Fibroblast of villous mesenchyme (primary cell): ENCODE measurements at places on chromosomes 5 and 9. TPM values are rescaled to one million over a fixed set of nuclear protein-coding genes. Genes with fewer than 3 reads are reported as not detected.
A peak's percentile ranks its signal among the peaks of the same experiment; 100 is the strongest.

Gene GFI1B
- total RNA-seq: under 0.01 and 0.32 TPM in 2 replicates

DNA sequence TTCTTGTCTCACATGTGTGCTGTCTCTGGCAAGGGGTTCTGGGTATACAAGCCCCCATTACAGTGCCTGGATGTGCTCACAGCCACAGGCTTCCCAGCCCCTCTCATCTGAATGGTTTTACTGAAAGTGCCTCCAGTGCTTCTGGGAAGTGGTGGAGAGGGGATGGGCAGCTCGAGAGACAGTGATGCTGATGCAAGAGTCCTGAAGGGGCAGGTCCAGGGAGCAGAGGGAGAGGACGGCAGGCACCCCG is 93.5 kb downstream of the PHF2 start:
- no peak for DNase-seq

DNA sequence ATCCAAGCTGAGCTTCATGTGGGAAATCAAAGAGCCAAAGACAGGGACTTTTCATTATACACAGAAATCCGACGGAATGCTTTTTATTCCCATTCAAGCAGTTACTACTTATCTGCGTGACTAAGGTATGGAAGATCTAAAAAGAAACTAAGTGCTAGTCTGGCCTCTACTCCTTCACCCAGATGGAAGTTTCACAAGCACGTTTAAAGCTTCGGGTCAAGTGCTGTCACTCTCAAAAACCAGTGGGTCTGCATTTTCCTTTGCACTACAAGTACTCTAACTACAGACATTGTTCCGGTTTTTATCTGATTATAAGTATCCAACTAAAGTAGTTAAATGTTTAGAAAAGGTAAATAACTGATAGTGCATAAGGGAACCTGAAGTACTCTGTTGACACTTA is 13.7 kb upstream of the MTAP start:
- peak; percentile 42 for DNase-seq

DNA sequence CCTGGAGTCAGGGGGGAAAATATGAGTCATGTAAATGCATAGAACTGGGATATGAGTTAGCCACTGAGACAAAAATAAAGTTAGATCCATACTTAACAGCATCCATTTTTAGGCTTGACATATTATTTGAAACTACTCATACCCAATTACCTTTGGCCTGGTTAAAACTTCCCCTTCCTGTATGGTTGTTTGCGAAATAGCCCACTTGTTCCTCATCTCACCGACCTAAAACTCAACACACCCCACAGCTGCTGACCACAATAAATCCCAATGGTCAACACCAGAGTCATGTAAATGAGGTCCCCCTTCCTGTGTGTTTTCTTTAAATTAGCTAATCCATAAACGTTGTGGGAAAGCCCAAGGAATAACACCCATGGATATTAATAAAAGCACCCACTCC is 55.2 kb upstream of the TMEM215 start:
- no peak for DNase-seq

Gene MSMP
- not detected in 2 replicates for total RNA-seq

- DNase-seq: no peak
Observed at GRCh38 chr9:131103535-131103934, 7.2 kb downstream of the AIF1L start.

Gene BAG1
- 9.1 and 21.6 TPM in 2 replicates for total RNA-seq

DNA sequence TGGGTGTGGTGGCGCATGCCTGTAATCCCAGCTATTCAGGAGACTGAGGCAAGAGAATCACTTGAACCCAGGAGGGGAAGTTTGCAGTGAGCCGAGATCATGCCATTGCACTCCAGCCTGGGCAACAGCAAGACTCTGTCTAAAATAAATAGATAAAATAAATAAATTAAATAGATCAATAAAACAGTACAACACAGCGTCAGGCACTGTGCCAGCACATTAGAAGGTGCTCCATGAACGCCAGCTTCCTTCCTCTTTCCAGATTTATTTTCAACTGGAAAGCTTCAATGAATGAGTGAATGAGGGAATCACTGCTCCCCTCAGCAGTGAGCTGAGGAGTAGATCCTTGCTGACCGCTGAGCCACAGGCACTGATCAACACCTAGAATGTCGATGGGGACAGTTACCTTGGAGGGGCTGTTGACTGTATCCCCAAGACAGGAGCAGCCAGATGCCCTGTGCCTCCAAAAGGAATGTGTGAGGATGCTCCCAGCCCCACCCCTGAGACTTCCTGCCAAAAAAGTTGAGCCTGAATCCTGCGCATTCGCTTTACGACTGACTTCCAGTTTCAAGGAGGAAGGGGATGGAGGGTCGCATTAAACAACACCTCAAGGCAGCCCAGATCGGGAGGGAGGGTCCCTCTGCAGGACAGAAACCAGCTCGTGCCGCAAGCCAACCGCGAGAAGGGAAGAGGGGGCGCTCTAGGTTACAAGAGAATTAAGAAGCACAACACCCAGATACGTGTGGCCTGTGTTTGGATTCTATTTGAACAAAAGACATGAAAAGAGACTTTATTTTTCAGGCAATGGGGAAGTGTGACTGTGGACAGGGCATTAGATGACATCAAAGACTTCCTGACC is 54.0 kb upstream of the CNOT6 start:
- no peak for DNase-seq

- DNase-seq: no peak
Observed at GRCh38 chr5:142278627-142279026, 46.2 kb downstream of the SPRY4 start.

Gene KDM3B
- total RNA-seq: 45.1 and 51.4 TPM in 2 replicates

DNA sequence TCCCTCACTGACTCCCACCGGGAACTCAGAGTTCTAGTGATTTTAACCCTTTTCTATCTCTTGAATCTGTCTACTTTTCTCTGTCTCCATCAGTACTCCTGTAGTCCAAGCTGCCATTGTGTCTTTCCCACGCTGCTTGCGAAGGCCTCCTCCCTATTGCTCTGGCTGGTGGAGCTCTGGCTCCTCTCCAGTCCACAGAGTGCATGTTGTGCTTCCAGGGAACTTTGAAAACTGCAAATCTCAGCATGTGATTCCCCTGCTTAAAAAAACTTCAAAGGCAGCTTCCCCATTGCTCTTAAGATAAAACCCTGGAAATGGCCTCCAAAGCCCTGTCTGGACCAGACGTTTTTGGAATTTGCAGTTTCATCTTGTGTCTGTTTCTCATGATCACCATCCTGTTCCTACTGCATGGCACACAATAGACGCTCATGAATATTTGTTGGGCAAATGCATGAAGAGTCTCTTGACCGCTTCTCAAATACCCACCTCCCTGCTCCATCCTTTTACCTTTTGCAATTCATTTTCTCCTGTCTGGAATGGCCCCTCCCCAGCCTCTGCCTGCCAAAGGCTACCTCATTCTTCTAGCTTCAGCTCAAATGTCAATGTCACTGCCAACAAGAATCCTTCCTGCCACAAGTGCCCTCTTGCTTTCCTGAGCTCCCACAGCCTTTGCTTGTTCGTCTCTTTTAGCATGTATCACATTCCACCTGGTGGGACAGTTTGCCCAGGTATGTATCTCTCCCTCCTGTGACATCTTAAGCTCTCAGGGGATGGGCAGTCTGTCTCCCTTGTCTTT is 293.2 kb downstream of the ARHGAP26 start:
- peak; percentile 86 for DNase-seq

Gene ACOT12
- not detected in 2 replicates for total RNA-seq

Gene SARDH
- 5.5 and 6.0 TPM in 2 replicates for total RNA-seq

Gene DOCK8
- total RNA-seq: 0.32 and 2.6 TPM in 2 replicates

GRCh38 chr5:142743592-142744441 is 26.4 kb upstream of the ARHGAP26 start:
- no peak for DNase-seq

DNA sequence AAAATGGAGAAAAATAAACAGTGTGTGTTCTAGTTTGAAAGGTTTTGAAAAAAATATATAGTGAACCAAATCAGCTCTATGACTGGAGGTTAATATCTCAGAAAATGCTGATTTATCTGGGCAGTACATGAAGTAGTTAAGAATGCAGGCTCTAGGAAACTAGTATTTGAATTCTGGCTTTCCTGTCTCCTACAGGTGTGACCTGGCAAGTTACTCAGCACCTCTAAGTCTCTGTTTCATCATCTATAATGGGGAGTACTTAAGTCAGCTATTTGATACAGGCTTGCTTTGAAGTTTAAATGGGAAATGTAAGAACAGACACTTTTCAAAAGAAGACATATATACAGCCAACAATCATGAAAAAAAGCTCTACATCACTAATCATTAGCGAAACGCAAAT is 5.2 kb downstream of the GRAMD2B start:
- DNase-seq: no peak
